ENCODE measurements at places on chromosomes 6 and 20. TPM values are rescaled to one million over a fixed set of nuclear protein-coding genes. Genes with fewer than 3 reads are reported as not detected.
A peak's percentile ranks its signal among the peaks of the same experiment; 100 is the strongest.

Gene CLVS2
- not detected for total RNA-seq

Gene MAPK13
- total RNA-seq = 4.5 TPM

DNA sequence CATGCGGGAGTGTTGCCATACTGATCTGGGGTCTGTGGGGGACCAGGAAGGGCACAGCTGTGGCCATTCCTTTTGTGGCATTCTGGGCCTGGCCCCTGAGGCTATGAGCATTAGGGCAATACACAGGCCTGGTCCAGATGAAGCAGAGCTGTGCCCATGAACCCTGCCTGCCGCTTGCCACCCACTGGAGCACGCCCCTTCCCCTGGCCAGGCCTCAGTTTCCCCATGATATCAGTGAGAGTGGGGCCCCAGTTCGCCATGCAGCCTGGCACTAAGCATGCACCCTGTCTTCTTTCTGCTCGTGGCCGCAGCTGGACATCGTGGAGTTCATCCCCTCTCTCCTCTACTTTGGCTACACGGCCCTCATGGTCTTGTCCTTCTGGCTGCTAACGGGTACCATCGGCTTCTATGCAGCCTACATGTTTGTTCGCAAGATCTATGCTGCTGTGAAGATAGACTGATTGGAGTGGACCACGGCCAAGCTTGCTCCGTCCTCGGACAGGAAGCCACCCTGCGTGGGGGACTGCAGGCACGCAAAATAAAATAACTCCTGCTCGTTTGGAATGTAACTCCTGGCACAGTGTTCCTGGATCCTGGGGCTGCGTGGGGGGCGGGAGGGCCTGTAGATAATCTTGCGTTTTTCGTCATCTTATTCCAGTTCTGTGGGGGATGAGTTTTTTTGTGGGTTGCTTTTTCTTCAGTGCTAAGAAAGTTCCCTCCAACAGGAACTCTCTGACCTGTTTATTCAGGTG lies 42.4 kb downstream of the PLAGL2 start:
- H3K36me3 ChIP-seq = peaks cover 14% of the 10 kb centered on the region
- H3K4me1 ChIP-seq = peaks cover 3% of the 10 kb centered on the region
- DNase-seq = no peak
- H3K4me3 ChIP-seq = no peak overlapping the region

- no peaks in the 10 kb centered on the region for H3K27me3 ChIP-seq
- DNase-seq = no peak
- peaks cover 3% of the 10 kb centered on the region for H3K36me3 ChIP-seq
- no peaks in the 10 kb centered on the region for H3K4me1 ChIP-seq
Observed at GRCh38 chr6:100671740-100672139, 207.0 kb upstream of the SIM1 start.

DNA sequence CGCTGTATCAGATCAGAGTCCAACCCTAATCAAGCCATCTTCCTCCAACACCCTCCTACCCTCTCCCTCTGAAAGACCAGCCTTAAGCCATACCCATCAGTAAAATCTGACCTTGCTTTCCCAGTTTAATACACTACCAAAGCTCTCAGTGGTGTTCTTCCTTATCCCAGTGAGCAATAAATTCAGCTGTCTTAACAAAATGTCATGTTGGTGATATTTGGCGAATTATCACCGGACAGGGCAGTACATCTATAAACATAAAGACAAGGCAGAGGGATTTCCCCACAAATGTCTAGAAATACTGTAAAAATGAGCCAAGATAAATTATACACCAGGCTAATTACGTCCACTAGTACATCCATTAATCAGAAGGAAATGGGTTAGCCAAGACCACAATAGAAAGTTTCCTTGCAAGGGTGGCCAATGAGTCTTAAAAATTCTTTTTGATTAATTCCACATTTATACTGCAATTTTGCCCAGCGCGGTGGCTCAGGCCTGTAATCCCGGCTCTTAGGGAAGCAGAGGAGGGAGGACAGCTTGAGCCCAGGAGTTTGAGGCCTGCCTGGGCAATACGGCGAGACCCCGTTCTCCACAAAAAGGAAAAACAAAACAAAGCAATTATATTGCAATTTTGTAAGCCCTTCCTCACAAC lies 905 bp downstream of the RARS2 start:
- H3K27me3 ChIP-seq = no peaks in the 10 kb centered on the region
- H3K36me3 ChIP-seq = peaks cover 5% of the 10 kb centered on the region
- peak overlapping the region; percentile 87 for H3K4me3 ChIP-seq

Data from astrocyte (in vitro differentiated cells and primary cell).